ENCODE measurements at places on chromosomes 12 and 14.

DNA sequence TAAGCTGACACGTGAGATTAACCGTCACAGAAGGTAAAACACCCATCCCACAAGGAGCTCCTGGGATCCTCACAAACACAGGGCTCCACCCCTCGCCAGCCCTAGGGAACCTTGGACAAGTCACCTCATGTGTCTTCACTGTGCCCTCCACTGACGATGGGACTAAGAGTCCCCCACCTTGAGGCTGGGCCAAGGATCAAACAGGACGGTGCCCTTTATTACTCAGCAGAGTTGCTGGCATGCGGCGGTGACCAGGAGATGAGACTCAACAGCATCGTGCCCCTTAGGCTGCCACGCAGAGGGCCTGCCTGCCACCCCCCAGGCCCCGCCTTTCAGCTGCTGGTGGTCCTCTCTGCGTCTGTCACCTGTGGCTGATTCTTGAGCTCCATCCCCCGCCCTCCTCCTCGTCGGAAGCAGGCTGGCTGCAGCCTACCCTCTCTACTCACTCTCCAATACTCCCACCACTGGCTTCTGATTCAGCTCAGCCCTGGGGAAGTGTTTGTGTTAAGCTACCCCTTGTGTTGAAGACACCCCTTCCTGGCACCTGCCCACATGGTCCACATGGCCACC, 105.2 kb downstream of the DICER1 start:
- no peak for DNase-seq

GRCh38 chr12:45205165-45205825, 10.6 kb upstream of the ANO6 start:
- no peak for DNase-seq

GRCh38 chr12:121793440-121793837, at the start of gene RHOF:
RHOF (minus strand) TSS chr12:121793688; CDS start chr12:121793633, 55 bp downstream.
- no peak for DNase-seq

DNA sequence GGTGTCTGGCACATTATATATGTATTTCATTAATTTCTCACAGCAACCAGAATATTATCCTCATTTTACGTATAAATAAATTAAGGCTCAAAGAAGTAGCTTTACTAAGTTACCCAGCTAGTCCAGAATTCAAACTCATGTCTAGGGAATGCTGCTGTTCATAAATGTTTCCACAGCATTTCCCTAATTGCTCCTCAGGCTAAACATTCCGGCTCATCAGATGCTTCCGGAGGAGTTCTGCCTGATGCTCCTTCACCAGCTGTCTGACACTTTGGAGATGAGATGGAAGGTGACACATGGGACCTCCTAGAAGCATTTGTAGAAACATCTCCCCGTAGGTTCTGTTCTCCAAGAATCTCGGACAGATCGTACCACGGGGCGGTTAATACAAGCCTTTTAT, 12.1 kb downstream of the KRT85 start:
- no peak for DNase-seq

DNA sequence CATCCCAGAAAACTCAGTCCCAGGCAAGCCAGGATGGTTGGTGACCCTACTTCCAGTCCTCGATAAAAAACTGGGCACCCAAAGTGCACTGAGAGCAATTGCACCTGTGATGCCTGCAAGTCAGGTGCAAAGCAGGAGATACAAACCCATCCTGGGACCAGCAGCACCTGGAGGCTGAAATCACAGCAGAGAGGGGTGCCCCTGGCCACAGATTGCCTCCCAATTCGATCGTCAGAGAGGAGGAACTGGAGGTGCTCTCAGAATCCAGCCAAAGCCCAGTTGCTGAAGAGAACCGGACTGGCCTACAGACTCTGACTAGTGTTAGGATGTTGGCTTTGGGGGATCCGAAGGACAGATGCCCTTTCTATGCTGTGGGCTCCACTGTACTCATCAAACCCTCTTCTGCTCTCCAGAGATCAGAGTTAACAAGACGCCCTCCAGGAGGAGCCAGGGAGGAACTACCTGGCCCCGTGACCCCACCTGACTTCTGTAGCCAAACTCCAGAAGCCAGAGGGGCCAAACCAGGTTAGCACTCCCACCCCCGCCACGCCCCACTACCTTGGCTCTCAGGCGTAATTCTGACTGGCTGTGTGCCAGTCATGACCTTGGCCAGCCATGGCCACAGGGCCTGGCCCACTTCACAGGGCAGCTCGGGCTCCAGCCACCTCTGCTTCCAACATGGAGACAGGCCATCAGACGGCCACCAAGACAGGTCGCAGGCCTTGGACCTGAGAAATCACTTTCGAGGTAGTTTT, 284.5 kb upstream of the RTL1 start:
- DNase-seq, result no peak

GRCh38 chr14:102215576-102216250, 76.0 kb downstream of the WDR20 start:
- DNase-seq, result peak; percentile 50

- DNase-seq, result no peak
Observed at GRCh38 chr12:41917181-41917580, 227.5 kb downstream of the GXYLT1 start.

DNA sequence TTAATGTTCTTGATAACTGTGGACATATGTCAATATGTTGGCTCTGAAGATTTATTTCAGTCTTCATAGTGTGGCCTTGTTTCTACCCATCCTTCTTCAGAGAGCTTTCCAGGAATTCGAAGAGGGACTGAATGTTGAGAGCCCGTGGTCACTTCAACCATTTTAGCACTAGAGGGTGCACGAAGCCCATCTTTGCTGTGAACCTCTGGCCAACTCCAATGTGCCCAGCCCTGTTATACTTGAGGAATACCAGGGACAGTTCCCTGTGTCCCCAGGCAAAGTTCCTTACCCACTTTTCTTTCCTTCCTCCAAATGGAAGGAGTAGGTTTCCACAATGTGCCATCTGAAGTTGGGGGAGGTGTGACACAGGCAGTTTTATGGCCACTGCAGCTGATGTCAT, 603.5 kb downstream of the RPL10L start:
- DNase-seq, result peak; percentile 27

DNA sequence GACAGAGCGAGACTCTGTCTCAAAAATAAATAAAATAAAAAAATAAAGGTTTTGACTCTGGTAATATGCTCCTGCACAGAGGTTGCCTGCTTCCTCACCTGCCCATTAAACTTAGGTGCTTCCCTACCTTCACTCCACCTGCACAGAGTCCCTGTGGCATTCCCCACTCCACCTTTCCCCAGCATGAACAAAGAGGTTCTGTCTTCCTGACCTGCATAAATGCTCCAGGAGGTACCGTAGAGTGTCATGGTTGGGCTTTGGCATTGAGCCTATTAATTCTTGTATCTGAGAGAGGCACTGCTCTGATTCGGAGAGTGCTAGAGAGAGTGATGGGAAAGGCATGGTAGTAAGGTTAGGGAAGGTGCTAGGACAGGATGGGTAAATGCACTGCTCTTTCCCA, 6.3 kb downstream of the ARHGAP9 start:
- DNase-seq, result no peak

DNA sequence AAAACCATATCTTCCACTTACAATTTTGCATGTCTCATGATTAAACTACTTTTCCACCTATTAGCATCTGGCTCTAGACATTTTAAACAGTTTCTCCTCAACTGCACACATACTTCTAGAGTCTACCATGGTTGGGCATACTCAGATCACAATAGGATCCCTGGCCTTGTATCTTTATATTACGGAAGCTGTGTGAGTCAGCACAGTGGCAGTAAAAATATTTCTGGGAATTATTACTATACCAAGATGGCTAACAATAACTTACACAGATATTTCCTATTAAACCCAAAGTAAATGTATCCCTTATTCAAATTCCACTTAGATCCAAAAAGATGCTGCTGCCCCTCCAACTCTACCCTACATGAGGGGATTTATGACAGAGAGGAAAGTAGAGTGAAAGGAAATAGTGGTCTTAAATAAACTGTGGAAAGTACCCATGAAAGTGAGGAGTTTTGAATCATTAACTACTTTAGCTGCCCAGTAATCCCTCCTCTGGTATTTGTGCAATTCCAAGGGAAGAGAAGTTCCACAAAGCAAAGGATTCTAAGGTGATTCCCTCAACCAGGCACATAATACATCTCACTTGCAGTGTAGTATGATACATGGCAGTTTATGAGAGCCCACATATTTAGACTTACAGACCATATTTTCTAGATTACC, 14.0 kb upstream of the CPSF6 start:
- no peak for DNase-seq

DNA sequence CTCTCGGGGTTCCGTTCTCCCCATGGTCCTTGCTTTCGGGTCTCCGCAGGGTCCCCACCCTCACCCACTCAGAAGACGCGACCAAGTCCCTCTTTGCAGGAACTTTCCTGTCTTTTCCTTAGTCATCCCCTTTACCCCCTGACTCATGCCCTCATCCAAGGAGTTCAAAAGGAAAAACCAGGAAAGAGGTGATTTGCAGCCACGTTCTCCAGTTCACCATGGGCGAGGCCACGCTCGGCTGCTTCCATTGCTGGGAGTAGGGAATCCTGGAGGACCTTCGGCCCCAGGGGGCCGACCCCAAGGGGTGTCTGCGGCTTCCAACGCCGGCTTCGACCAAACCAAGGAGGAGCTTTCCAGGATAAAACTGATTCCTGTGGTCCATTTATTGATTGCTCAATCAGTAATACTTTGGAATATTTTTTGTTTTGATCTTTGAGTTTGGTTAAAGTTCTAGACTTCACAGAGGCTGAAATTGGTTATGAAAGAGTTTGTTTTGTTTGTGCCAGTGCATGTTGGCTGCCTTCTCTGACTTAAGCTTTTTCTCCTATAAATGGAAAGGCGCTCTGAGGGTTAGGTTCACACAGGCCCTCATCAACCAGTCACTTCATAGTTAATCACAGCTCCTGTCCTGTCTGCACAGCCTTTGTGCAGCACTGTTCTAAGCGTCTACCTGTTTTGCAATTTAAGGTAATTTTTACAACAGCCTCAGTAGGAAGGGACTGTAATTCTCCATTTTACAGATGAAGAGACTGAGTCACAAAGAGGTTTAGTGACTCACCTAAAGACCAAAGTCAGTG, 827 bp downstream of the ALDH2 start:
- no peak for DNase-seq

DNA sequence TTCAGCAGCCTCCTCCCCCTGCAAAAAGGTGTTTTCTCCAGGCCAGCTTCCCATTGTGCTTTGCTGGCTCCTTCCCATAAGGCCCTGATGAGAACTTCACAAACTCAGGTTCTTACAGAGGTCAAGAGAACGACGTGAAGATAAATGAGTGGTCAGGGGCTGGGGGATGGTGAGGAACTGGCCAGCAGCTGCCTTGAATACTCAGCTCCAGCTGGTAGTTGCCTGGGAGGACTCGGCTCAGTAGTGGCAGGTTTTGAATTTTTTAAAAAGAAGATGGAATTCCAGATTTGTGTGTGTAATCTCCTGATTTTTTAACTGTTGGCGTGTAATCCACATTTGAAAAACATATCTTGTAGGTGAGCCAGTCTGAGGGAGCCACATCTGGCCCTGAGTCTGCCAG, 5.9 kb downstream of the DDX55 start:
- DNase-seq, result no peak

DNA sequence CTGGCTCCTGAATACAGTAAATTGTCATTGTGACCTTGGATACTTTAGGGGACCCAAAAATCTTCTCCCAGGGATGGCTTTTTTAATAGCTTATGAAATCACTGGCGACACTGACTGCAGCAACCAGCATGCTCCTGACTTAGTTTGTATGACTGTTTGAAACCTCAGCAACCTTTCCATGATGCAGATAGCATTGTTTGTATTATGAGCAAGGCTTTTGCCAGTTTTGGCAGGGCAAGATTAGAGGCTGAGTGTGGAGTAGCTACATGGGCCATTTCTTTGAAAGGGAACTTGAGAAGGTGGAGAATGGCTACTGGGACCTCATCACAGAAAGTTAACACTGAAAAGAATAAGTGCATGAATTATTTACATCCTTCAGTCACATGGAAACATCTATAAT, 50.9 kb downstream of the SLC4A8 start:
- no peak for DNase-seq

DNA sequence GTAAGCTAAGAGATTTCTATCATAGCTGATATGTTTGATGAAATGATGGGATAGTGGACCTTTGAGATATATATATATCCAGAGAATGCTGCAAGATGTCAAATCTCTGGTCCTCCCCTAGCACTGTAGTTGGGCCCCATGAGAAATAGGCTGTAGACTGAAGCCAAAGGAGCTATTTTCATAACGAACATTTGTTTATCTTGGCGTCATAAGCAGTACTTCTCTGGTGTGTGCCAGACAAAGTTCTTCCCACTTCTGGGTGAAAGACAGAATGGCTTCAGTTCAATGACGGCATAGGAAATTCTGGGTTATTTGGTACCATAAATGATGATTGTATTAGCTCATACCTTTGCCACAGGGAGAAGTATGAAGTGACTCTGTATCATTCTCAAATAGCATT, 534.3 kb downstream of the SOX5 start:
- DNase-seq, result peak; percentile 6

GRCh38 chr14:90700933-90701776, 115.1 kb downstream of the TTC7B start:
- no peak for DNase-seq

DNA sequence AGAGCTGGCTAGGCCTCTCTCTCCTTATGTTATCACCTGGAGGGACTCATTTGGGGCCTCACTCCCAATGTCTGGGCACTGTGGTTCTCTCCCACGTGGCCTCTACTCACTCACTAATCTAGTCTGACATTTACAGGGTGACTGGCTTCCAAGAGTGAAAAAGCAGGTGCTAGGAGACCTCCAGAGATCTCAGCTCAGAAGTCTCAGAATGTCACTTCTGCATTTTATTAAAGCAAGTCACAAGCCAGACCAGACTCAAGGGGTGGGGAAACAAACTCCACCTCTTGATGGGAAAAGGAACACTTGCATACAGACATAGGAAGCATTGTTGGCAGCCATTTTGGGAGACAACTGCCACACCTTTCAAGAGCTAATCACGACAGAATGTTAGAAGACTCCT, 175.9 kb downstream of the MON2 start:
- no peak for DNase-seq

DNA sequence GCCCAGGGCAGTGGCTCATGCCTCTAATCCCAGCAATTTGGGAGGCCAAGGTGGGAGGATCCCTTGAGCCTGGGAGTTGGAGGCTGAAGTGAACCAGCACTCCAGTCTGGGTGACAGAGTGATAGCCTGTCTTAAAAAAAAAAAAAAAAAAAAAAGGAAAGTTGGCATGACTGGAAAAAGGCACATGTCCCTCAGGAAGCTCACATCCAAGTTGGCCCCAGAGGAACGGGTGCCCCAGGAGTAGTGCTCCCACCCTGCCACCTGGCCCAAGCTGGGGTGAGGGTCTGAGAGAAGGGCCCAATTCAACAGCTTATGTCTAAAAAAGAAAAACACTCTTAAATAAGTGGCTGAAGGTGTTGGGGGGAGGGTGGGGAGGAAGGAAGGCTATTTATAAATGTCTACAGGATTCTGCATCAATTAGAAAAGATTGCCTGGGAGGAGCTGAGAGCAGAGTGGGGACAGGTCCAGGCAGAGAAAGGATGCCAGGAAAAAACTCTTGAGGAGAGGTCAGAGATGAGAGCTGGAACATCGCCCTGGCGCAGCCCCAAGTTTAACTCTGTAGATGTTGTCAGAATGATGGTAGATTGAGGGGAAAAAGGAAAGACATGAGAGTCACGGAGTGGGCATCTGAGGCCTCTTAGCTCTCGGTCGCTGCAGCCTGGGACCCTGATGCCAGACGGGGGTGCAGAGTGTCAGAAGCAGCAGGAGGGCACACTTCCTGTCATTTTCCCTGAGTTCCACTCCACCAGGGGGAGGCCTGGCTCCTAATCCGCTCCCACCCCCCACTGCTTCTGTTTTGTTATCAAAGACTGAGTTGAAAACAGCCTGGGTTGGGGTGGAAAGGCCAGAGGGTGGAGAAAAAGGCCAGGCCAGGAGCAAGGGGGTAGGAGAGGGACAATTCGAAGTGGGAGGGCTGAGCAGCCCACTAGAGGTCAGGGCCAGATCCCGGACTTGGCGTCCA, 7.3 kb downstream of the SPRYD3 start:
- no peak for DNase-seq

- peak; percentile 37 for DNase-seq
Observed at GRCh38 chr12:94872007-94872653, 131.4 kb downstream of the NDUFA12 start.

Measured in LNCaP clone FGC (cell line).